ENCODE measurements at places on chromosomes 2 and 18.
A peak's percentile ranks its signal among the peaks of the same experiment; 100 is the strongest.

- no peak for DNase-seq
These were observed 193.4 kb downstream of the TMEM247 start for GRCh38 chr2:46672752-46673151.

- DNase-seq = no peak
These were observed 31.1 kb upstream of the ACTR3 start for GRCh38 chr2:113858764-113859163.

- no peak for DNase-seq
These were observed 25.4 kb downstream of the SP100 start for GRCh38 chr2:230441227-230441897.

DNA sequence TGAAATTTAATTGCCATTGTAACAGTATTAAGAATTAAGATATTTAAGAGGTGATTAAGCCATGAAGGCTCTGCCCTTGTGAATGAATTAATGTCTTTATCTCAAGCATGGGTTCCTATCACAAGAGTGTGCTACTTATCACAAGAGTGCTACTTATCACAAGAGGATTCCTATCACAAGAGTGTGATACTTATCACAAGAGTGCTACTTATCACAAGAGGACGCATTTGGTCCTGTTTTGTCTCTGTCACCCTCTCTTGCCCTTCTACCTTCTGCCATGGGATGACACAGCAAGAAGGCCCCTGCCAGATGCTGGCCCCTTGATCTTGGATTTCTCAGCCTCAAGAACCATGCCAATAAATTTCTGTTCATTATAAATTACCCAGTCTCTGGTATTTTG lies 13.2 kb upstream of the COL5A2 start:
- DNase-seq = no peak

DNA sequence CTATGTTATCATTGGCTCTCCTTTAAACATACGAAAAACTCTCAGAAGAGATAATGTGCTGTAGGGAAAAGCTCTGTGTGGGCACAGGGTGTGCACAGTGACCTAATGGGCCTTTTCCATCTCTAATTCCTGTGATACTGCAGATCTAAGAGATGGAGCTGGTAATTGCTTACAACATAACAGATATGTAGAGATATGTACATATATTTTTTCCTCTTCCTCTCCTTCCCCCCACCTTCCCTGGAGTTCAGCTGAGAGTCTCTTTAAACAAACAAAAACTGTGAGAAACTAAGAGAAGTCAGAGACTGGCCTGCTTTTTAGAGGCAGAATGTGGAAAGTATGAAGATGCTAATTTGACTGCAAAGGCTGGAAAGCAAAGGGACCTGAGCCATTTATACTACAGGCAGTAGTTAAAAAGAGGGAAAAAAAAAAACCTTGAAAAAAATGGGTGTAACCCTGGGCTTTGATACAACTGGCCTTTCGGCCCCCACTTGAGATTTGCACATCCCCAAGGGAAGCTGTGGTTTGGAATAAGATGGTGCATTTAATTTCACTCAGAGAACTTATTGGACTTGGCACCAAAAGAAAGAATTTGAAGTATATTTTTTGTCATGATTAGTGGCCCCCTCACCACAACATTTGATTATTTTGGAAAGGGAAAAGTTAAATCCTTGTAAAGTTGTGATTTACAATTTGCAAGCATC lies 502.2 kb upstream of the ZEB2 start:
- DNase-seq = no peak

GRCh38 chr2:36667931-36668330 lies 28.6 kb upstream of the VIT start:
- no peak for DNase-seq

GRCh38 chr2:30512243-30512886 lies 65.3 kb downstream of the LCLAT1 start:
- no peak for DNase-seq

DNA sequence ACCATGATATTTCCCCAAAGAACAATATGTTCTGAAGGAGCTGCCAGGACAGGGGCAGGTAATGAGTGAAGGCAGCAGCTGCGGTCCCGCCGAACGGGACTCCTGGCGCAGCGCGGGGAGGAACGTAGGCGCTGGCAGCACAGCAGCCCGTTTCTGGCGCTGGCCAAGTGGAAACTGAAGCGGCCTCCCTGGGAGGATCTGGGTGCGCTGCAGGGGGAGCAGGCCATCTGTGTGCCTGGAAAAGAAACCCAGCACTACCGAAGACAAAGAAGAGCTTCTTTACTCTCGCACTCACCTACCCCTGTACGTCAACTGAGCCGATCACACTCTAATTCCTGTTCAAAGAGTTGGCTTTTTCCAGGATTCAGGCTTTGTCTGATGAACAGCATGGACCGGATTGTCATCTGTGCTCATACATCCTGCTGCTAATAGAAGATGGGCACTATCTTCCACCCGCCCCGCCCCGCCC lies 11.8 kb downstream of the G6PC2 start:
- no peak for DNase-seq

DNA sequence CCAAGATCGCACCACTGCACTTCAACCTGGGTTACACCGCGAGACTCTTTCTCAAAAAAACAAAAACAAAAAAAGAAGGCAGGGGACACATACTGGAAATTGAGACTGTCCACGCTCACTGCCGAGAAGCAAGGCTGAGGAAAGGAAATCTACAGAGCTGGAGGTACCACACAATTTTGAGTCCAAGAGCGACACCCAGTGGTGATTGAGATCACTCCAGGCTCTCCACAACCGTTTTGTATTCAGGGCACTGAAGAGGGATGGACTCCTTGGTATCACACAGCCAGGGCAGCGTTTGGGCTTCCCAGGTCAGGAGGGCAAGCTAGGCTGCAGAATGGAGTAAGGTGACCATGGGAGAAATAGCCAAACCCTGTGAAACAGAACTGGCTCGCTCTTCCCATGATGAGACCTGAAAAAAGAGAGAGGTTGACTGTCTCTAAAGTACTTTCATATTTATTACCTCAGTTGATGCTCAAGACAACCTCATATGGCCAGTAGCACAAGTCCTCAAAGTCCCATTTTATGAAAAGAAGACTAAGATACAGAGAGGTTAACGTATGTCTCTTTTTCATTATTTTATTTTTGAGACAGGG lies 74.5 kb upstream of the YPEL5 start:
- DNase-seq = peak; percentile 40

DNA sequence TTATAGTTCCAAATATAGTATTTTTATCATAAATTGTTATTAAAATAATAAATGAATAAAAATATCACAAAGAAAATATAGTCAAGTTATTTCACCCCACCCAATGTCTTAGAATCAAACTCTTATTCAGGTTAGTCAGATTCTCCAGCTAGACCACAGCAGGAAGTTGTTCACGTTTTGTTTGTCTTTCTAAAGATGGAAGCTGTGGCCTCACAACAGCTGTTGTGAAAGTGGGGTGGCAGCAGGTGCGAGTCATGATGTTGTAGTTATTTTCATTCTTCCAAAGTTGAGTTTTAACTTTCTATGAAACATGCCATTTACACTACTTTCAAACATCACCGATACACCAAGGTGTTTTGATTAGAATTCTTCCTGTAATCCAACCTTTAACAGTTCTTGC lies 272.9 kb downstream of the SLC8A1 start:
- no peak for DNase-seq

GRCh38 chr2:173652311-173652710 lies 297.6 kb downstream of the CDCA7 start:
- no peak for DNase-seq

DNA sequence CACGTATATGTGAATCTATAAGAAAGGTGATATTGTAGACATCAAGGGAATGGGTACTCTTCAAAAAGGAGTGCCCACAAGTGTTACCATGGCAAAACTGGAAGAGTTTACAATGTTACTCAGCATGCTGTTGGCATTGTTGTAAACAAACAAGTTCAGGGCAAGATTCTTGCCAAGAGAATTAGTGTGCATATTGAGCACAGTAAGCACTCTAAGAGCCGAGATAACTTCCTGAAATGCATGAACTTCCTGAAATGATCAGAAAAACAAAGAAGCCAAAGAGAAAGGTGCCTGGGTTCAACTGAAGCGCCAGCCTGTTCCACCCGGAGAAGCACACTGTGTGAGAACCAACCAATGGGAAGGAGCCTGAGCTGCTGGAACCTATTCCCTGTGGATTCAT lies 101.0 kb downstream of the HS6ST1 start:
- DNase-seq = no peak

- DNase-seq = no peak
These were observed 1.3 kb upstream of the ACKR3 start for GRCh38 chr2:236568068-236568921.

DNA sequence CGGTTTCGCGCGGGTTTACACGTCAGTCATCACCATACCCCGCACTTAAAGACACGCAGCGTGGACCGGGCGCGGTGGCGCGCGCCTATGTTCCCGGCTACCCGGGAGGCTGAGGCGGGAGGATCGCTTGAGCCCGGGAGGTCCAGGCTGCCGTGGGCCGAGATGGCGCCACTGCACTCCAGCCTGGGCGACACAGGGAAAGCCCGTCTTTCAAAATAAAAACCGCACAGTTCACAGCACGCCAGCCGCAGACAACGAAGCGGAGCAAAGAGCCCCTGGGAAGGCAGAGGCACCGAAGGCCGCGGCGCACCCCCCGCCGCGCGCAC lies 328 bp downstream of the DTYMK start:
- no peak for DNase-seq
